NCI-H82 (cell line): ENCODE measurements at places on chromosomes 16 and 17.

DNA sequence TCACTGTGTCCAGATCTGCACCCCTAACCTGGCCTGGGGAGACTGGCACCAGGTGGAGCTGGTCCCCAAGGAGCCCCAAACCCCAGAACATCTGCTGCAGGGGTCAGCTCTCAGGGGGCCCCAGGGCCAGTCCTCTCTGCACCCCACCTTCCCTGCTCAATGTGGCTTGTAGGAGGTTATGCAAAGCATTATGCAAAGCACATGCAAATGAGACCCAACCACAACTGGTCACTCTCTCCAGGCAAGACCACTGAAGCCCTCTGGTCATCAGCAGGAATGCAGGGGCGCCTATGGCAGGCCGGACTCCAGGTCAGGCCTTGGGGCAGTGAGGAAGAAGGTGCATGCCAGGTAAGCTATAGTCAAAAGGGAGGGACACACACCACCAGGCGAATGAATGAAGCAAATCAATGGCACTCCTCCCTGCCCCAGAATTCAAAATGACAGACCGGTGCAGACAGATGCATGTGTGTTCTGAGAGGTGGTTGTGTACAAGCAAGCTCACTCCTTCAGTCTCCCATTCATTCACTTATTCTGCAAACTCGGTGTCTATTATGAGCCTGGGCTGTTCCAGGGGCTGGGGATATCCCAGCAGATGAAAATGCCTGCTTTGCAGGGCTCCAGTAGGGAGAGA lies 48.0 kb downstream of the TMEM235 start:
- DNase-seq = no peak

DNA sequence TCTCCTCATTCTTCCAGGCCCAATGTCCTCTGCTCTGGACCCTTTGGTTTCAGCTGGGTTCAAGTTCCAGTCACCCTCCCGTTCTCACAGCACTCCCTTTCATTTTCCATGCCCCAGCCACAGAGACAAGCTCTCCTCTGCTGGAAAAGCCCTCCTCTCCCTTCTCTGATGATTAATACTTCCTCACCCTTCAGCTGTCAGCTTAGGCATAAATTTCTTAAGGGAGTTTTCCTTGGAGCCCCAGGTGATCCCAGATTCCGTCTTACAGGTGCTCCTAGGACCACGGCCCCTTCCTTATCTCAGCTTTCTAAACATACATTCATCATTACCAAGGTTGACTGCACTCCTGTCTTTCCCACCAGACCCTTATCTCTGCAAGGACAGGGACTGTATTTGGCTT lies 10.4 kb downstream of the CHAD start:
- no peak for DNase-seq

DNA sequence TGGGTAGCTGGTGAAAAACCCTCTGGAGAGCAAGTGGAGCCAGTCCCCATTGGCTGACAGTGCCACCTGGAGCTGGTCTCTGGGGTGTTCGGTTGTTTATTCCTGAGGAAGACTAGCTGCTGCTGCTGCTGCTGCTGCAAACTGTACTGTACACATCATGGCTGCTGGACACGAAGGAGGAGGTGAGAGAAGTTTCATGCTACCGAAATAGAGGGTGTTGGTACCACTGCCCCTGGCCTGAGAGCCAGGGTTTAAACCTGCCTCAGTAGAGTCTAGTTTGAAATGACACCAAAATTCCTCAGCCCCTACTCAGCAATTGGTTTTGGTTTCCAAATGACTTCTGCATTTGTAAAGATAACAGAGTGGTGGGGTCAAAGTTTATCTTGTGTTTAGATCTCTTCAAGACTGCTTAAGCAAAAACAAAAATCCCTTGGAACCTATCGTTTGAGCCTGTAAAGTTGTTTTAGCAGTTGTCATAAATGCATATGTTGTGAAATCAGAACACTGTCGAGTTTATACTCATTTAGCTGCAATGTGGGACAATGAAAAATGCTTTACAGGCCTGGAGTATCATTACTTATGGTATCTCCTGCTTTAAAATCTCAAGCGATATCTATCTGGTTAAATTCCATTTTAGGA lies 40.8 kb downstream of the CYB5B start:
- peak; percentile 3 for DNase-seq

GRCh38 chr17:76792348-76792747 lies 54.4 kb downstream of the MFSD11 start:
- DNase-seq = no peak
